ENCODE measurements at places on chromosomes 2 and 18. TPM values are rescaled to one million over a fixed set of nuclear protein-coding genes. Genes with fewer than 3 reads are reported as not detected.

UPP2 gene
- not detected for total RNA-seq

AQP12A gene
- not detected for total RNA-seq

CRYGC gene
- not detected for total RNA-seq

KYNU gene
- total RNA-seq: 0.20 TPM

IER3IP1 gene
- 11.0 TPM for total RNA-seq

LYG2 gene
- not detected for total RNA-seq

IL36A gene
- not detected for total RNA-seq

ZFP36L2 gene
- 100 TPM for total RNA-seq

ADRA2B gene
- 0.51 TPM for total RNA-seq

ATOH8 gene
- total RNA-seq: 12.7 TPM

LIMS4 gene
- total RNA-seq: 1.2 TPM

OTX1 gene
- total RNA-seq: 0.87 TPM

TEKT4 gene
- not detected for total RNA-seq

ABCA12 gene
- 0.43 TPM for total RNA-seq

Measured in mesothelial cell of epicardium (in vitro differentiated cells).